ENCODE measurements at places on chromosomes 4 and X.

DNA sequence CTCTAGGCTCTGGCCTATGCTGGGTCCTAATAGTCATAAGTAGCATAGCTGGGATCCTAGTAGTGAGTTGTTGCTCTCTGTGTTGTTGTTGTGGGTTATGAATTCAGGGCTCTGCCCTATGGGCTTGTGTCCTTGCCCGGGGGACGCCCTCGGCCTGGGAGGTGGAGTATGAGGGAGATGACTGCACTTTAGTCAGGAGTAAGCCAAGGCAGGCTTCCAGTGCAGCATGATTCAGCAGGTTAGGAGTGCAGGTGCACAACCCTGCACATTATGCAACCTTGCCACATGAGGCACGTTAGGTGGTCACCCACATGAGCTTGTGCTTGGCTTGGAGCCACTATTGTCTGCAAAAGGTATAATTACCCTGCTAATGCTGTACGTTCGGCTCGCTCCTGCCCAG lies 58.4 kb upstream of the CCDC149 start:
- DNase-seq = no peak

DNA sequence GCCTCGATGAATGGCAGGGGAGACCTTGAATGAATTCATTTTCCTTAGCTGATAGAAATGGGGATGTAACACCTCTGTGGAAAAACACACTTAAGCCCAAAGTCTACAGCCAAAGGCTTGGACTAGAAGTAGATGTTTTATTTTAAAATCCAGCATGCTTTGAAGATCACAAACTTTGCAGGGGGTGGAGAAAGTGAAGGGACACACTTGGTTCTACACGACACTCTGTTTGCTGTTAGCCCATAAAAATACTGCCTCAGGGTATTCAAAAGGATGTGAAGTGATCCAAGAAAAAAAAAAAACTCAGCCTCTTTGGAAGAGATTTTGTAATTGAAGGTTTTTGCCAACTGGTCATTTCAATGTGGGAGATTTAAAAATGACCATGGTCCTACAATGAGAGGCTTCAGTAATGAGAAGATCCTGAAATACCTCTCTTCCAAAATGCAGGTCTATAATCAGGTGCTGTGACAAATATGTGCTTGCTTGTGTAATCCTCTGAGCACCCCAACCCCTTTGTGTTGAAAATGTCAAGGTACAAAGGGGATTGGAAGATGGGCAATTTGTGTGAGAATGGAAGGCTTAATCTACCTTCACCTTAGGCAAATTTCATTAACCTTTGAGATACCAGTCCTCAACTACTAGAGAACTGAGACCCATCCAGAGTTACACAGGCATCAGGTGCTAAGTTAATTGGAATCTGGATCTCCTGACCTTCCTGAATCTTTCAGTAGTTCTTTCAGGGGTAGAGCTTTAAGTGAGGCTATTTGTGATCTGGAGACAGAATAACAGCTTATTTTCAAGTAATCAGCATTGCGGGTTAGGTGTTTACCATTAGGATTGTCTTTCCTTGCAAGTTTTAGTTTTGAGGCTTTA lies 82.5 kb downstream of the HS6ST2 start:
- no peak for DNase-seq

DNA sequence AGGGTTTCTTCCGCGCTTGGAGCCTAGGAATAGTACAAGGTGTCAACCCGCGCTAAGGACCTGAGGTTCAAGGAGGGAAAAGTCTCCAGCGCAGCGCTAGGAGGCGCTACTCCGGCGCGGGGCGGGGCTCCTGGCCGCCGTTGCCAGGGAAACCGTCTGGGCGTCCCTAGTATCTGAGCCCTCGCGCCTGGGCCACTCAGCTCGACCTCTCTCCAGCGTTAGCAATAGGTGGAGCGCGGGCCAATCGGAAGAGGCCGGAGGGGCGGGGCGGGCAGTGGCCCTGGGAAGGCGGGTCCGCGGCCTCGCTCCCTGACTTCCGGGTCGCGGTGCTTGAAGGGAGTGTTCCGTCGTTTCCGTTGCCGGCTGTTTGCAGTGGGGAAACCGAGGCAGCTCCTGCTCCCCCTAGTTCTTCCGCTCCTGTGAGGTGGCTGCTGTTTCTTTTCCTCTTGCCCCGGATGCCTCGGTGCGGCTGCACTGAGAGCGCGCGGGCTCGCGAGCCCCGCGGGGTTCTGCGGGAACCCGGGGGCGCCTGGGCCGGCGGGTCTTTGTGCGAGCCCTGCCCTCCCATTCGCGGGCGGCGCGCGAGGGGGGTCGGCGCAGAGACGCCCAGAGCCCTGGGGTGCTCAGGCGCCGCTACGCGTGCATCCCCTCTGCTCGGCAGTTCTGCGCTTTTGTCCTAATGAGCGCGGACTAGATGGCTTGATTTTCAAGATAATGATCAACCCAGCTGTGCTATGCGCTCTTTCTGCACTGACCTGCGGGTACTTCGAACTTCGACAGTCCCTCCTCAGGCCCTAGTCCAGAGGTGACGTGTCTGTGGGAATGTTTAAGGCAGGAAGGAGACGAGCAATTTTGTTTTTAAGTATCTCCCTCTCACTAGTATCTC lies at the start of gene ELMOD2:
TSS of gene ELMOD2 (plus strand) at position 312 of the 886 bp plus-strand sequence. CDS start 1,261 bp downstream, outside the sequence.
- DNase-seq = peak; percentile 100

- DNase-seq = no peak
These were observed 54.2 kb upstream of the CLDN24 start for GRCh38 chr4:183376381-183376780.

GRCh38 chrX:41559235-41560052 lies 112.3 kb downstream of the NYX start:
- no peak for DNase-seq

DNA sequence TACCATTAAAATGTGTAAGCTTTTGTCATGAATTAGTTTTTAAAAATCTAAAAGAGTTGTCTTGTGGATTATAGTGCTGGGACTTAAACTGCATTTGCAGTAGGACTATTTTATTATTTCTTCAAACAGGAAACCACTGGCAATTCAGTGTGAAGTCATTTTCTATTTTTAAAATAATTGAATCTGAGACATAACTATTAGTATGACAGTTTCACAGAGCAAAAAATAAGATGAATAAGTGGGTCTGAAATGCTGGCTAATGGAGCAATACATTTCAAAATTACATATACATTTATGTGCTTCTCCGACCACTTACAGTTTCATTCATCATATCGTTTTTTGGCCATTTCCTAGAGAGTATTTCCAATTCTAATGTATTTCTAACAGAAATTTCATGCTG lies 75.3 kb upstream of the RAPGEF2 start:
- no peak for DNase-seq

DNA sequence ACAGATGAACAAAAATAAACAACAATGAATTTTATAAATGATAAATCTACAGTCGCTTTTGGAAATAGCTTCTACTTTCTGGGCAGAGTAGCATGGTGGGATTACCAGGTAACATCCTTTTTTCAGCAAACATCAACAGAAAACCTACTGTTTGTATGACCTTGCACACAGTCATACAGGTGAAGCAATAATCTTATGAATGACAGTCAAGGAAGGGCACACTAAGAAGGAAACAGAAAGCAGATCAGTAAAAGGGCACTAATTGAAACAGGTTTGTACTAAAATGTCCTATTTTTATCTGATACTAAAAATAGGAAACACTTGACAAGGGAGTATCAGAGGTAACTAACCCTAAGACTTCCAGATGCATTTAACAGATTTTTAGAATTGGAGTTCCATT lies 108.9 kb downstream of the DLG3 start:
- no peak for DNase-seq
